ENCODE measurements at places on chromosomes 6 and 20. TPM values are rescaled to one million over a fixed set of nuclear protein-coding genes. Genes with fewer than 3 reads are reported as not detected.
A peak's percentile ranks its signal among the peaks of the same experiment; 100 is the strongest.

The TNXB gene
- 315 TPM for total RNA-seq

The GPR6 gene
- total RNA-seq, result not detected

The TFAP2B gene
- under 0.01 TPM for total RNA-seq

The PLA2G7 gene
- total RNA-seq, result not detected

The RCAN2 gene
- total RNA-seq, result 8.0 TPM

The SPAG4 gene
- total RNA-seq, result 4.7 TPM

GRCh38 chr20:44960103-44960852 is at the start of gene TOMM34:
Gene TOMM34 (minus strand): TSS chr20:44960397. CDS start chr20:44960333, 64 bp downstream.
- DNase-seq, result peak; percentile 82

DNA sequence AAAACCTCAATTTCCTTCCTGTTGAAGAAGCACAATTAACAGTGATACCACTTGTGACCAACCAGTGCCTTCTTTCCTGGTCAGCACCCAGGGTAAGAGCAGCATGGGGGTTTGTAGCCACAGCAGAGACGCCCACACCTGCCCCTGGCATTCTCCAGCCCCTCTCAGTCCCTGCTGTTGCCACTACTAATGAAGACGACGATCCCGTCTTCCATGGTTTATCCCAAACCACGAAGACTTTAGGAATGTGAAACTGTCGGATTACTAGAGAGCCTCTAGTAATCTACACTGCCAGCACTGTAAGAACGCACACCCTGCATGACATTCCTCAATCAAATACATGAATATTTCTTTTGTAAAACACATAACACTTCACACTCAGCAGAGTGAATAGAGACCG is 60.0 kb downstream of the GINS1 start:
- no peak for DNase-seq

DNA sequence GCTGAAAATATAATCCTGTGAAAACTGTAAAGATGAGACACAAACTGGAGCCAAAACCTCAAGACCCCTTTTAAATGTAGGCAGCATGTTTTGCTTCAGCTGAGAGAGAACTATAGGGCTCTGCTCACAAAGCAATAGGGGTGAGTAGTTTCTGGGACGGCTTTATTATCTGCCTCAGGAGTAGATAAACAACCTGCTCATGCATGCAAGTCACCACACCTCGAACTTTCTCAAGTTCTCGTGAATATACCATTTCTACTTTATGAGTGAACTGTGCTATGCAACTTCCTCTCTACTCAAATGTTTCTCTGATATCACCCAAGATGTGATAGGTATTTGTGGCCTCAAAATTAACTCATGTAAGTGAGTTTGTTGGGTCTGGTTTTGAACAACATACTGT is 7.5 kb upstream of the OOEP start:
- no peak for DNase-seq

- DNase-seq, result peak; percentile 98
These were observed 20.7 kb downstream of the FOXO3 start for GRCh38 chr6:108581237-108581931.

- DNase-seq, result peak; percentile 26
These were observed 95.1 kb downstream of the LIN28B start for GRCh38 chr6:105051941-105052471.

DNA sequence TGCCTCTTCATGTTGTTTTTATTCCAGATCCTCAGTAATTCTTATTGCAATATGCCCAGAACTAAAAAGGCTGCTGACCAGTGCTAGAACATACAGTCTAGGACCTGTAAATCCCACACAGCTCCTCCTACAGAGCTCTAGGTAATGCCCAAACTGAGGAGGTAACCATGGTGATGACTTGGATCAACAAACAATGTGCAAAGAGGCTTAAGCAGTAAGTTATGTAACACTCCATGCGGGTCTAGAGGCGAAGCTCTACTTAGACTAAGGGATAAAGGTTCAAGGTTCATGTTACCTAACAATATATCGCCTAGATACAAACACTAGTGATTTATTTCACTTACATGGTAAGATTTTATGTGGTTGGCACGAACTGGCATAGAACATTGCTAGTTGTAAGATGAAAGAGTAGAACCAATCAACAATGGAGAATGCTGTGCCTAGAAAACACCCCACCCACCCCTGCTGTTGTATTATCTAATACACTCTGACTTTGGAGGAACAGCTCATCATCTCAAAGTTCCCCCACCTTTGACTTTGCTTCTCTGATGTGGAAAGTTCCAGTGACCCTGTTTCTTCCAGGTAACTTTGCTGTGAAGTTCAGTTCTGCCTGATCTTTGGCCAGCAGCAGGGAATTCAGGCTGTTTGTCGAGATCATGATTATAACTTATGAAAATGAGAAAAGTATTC is 242.4 kb downstream of the ALDH8A1 start:
- peak; percentile 44 for DNase-seq

- DNase-seq, result peak; percentile 97
These were observed 165.4 kb upstream of the CITED2 start for GRCh38 chr6:139539852-139540251.

DNA sequence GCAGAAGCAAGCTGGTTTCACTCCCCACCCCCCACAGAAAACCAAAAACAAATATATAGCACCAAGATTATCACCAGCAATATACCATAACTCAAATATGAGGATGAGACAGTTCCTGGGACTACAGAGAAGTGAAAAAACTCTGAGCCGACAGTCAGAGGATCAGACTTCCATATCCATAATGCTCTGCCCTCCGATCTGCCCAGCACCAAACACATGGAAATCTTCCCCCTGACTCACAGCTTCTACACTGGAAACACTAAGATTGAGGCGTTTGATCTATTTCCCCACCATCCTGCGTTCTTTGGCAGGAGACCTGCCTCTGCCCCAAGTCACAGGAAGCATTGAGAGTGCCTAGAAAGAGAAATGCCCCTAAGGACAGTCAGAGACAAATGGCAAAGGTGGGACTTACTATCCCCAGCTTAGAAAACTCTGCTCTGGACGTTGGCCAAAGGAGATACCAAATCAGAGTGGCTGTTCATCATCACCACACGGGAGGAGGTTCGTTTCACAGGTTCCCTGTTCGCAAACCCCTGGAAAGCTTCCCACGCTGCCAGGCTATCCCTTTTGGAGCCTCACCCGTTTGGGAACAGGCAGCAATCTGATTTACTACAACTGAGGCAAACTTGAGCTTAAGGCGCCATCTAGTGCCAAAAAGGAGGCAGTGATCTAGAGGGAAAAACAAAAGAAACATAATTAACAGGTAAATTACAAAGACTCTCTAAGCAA is 48.7 kb upstream of the SRSF6 start:
- peak; percentile 75 for DNase-seq

- DNase-seq, result no peak
These were observed 174.1 kb downstream of the PREX1 start for GRCh38 chr20:48653706-48654051.

DNA sequence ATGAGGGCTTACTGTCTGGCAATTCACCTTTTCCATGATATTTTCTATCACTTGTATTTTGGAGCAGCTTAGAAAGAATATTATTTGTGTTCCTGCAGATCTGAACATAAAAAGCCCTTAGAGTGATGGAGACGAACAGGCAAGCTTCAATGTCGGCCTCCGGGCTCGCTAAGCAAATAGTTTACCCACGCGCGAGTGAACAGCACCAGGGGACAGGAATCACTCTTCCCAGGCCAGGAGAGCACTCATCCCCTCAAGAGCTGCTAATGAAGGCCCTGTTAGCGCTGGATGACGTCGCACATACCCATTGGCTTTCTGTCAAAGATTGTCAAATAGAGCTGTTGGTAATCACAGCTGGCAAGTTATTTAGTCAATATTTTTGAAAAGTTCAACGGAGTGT is 395.7 kb downstream of the ZFAND3 start:
- DNase-seq, result no peak

DNA sequence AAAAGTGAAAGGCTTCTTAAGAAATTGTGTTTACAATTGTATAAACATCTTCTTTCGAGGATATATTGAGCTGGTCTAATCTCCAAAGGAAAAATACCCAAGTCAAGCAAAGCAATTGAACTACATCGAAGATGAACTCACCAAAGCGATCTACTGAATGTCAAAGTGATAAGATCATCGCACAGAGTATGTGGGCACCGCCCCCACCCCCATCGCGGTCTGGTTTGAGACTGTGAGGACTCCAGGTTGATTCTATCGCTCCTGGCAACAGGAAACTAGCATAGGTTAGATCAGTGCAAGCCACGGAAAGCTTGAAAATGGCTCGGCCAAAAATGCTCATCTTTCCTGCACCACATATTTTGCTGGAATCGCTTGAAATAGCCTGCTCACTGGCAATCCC is 133.2 kb upstream of the RPS6KA2 start:
- DNase-seq, result no peak

DNA sequence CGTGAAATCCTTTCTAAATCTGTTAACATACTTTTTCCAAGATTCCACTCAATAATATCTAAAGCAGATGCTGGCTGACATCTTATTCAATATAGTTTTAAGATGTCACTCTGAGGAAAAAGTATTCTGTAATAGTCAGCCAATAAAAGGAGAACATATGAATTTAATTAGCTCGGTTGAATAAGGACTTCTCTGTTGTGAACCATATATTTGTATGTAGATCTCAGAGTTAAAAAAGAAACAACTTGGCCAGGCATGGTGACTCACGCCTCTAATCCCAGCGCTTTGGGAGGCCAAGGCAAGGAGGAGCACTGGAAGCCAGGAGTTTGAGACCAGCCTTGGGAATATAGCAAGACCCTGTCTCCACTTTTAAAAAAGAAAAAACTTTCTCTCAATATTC is 7.4 kb upstream of the CD24 start:
- DNase-seq, result peak; percentile 38

DNA sequence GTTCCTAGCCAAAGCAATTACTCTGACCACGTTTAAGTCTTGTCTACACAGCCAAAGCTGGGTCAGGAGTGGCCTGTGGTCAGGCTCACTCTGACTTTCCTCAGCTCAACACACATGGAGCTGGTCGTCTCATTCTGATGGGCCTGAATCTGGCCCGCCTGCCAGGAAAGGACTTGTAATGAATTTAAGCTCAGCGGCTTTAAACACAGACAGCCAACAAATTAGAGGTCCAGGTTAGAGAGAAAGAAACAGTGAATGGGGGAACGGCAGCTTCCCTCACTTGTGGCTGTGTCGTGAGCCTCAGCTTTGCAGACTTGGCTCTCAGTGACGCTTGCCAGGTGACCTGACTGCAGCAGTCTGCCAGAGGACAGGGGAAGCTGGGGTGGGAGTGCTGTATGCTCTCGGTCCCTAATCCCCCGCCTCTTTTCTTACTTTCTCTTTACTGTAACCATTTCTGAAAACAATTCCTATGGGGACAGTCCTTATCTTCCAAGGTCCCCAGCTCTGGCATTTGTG is 121.9 kb upstream of the AGPAT4 start:
- no peak for DNase-seq

GRCh38 chr6:401994-402640 is 10.6 kb downstream of the IRF4 start:
- DNase-seq, result no peak

DNA sequence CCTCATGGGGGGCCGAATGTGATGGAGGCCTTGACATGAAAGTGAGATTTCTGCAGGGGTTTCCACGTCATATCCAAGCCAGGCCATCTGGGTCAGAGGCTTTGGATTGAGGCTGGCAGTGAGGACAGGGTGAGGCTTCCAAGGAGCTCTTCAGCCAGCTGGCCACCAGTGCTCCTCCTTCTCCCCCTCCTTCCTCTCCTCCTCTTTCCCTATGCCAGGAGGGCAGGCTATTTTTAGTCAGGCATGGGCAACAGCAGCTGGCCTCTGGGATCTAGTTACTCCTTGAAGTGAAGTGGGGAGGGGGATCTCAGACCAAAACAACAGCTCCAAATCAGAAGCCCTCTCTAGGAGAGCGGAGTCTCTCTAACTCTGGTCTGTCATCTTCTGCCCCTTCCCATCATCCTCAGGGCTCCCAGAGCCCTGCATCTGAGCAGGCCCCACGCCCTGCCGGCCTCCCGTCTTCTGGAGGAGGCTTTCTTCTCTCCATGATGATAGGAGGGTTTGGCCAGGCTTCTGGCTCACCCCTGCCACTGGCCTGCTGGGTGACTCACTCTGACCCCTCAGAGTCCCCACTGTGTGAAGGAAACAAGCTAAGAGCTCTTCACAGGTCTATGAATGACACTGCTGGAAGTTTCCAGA is 612 bp downstream of the TNNC2 start:
- DNase-seq, result peak; percentile 37

DNA sequence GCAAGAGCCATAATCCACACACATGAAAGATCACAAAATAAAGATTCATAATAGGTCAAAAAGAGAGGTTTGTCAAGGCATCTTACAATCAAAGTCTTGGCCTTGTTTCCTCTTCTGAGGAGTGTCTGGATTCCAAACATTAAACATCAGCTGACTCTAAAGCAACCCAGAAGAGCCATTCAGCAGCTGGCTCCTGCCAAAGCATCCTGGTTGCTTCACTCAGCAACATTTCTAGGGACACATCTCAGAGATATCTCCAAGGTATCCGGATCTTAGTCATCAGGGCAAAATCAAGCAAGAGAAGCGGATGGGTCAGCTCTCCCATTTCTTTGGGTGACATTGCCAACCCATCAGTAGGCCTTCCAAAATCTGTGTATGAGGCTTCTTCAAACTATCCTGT is 139.6 kb downstream of the KIF6 start:
- no peak for DNase-seq

GRCh38 chr6:37273690-37274089 is 15.7 kb upstream of the TMEM217 start:
- DNase-seq, result no peak

- peak; percentile 54 for DNase-seq
These were observed 9.3 kb upstream of the NEDD9 start for GRCh38 chr6:11241793-11242201.

GRCh38 chr6:168784426-168784825 is 343.4 kb downstream of the SMOC2 start:
- no peak for DNase-seq

GRCh38 chr6:50818673-50819072 is at the start of gene TFAP2B:
Gene TFAP2B (plus strand): TSS chr6:50818871. CDS start chr6:50818892, 21 bp downstream.
- no peak for DNase-seq

- DNase-seq, result peak; percentile 49
These were observed 982 bp downstream of the HECA start for GRCh38 chr6:139135578-139136545.

DNA sequence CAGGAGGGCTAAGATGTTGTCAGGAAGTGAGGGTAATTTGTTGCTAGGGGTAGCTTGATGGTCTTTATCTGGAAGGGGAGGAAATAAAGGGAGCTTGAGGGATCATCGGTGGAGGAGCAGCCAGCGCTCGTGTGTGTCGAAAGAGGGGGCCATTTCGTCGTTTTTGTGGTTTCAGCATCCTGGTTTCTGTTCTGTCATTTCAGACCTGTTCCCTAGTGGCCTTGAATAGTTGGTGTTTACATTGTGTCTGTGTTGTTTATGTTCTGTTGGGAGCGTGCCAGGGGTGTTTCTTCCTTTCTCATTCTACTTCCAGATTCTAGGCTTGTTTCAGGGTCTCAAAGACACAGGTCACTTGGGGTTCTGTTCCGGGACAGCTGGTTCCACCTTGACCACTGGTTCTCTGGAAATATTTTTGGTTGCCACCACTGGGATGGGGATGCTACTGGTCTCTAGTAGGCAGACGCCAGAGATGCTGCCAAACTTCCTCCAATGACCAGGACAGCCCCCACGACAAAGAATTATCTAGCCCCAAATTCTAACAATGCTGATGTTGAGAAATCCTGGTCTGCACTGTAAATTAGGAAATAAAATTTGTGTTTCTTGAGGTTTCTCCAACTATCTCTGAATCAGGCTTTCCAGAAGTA is 113.9 kb upstream of the NAA20 start:
- DNase-seq, result no peak

Measured in fibroblast of the aortic adventitia (primary cell).